ENCODE measurements at places on chromosomes 13 and 19.

GRCh38 chr13:31923134-31923763 lies 108.3 kb upstream of the FRY start:
- no peak for DNase-seq

- no peak for DNase-seq
These were observed 19.4 kb downstream of the EPS15L1 start for GRCh38 chr19:16452325-16452724.

DNA sequence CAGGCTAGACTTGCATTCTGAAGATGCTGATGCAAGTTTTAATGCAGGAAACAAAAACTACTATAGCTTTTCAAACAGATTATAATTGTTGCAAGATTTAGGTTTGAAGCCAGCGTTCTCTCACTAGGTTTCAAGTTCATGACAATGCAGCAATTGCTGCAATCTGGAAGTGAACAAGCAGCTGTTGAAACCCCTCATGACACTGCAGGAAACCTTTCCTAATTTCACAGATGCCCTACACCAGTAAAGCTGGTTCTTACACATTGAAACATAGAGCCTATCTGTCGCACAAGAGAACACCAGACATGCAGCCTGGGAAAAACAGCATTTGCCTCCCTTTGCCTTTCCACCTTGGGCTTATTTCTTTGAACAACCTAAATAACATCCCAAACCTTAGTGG lies 1737.2 kb upstream of the MIR17HG start:
- no peak for DNase-seq

DNA sequence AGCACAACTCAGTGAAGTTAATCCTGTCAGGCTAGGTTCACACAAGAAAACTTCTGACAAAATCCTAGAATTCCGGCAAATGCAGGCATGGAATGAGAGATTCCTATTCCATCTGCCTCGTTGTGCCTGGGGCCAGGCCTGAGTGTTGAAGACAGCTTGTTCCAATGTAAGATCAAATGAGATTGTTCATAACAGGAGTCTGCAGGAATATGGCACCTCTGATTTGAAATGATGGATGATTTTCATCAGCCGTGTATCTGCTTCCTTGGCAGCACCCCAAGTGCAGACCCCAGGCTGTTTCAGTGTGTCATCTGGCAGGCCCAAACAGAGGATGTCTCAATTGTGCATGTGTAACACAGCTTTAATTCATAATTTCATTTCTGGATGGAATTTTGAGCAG lies 35.3 kb upstream of the SACS start:
- DNase-seq, result no peak

DNA sequence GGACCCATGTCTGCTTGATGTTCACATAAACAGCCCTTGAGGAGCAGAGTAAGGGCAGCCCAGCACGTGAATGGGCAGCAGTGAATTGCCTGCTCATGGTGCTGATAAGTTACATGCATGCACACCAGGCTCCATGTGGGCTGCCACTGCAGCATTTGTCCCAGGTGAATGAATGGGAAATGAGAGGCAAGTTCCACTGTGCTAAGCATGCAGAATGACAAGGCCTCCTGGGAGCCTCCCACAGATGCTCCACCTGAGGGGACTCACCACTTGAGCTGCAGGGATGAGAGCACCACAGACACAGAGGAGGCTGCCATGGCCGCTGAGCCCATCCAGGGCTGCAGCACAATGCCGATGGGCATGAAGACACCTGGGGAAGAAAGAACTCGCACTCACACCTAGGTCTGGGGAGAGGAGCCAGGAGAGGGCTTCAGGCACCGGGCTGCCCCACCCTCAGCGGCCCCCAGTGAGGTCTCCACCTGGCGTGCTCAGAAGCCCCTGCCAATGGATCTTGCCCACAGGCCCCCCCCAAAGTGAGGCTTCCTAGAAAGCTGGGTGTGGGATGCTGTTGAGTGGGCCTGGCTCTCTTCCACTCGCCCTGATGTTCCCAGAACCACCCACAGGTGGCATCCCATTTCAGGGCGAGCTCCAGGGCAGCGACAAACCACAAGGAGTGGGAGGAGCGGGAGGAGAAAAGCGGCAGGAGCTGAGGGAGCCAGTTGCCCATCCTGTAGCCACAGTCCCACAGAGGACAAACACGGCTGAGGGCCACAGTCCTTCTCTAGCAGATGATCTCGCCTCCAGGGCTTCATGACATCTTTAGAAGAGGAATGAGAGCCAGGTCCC lies 73.8 kb downstream of the CCDC70 start:
- DNase-seq, result no peak

GRCh38 chr19:46985542-46986415 lies 33.9 kb upstream of the NPAS1 start:
- no peak for DNase-seq

DNA sequence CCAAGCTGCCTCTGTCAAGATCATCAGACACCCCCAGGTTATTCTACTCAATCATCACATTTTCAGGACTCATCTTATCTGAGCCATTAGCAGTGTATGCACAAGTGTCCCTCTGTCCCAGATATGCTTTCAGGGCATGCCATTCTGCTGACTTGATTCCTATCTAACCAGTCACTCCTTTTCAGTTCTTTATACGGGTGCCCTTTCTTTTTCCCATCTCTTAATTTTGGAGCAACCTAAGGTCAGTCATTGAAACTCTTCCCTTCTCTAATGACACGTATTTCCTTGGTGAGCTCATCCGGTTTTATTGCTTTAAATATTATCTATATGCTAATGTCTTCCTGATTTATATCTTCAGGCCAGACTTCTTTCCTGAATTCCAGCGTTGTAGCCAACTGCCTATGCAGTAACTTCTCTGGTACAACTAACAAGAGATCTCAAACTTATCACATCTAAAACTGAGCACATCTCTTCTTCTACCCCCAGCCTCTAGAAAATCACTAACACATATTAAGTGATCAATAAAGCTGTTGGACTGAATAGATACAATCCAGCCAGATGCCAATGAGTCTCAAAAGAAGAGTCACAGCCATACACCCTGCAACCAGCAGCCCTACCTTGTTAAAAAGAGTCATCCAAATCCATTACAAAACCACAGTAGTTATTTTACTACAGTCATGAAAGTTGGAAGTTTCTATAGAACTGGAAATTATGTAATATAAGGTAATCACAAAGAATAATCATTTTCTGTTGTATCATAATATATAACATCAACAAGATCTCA lies 58.8 kb downstream of the DCLK1 start:
- no peak for DNase-seq

GRCh38 chr19:42066075-42066754 lies 3.8 kb downstream of the GRIK5 start:
- DNase-seq, result no peak

- DNase-seq, result no peak
These were observed 28.4 kb upstream of the ZNF681 start for GRCh38 chr19:23787106-23787505.

DNA sequence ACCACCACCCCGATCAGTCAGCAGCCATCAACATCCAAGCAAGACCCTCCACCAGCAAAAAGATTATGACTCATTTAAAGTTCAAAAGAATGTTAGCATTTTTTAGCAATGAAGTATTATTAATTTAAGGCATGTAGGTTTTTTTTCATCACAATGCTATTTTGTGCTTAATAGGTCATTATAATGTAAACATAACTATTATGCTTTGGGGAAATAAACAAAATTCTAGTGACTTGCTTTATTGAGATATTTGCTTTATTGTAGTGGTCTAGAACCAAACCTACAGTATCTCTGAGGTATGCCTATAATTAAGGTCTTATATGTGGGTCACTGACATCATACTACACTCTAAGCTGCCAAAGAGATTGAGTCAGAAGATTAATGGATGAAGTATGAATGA lies 20.0 kb downstream of the KLF12 start:
- no peak for DNase-seq

GRCh38 chr13:41765813-41766212 lies 195.1 kb downstream of the VWA8 start:
- no peak for DNase-seq

GRCh38 chr19:33168528-33168927 lies 25.6 kb upstream of the LRP3 start:
- DNase-seq, result no peak

GRCh38 chr19:18450931-18451836 lies 13.3 kb upstream of the ISYNA1 start:
- peak; percentile 94 for DNase-seq

GRCh38 chr13:50724913-50725312 lies 118.6 kb downstream of the DLEU7 start:
- no peak for DNase-seq

GRCh38 chr13:22232186-22232585 lies 561.3 kb downstream of the FGF9 start:
- DNase-seq, result no peak

DNA sequence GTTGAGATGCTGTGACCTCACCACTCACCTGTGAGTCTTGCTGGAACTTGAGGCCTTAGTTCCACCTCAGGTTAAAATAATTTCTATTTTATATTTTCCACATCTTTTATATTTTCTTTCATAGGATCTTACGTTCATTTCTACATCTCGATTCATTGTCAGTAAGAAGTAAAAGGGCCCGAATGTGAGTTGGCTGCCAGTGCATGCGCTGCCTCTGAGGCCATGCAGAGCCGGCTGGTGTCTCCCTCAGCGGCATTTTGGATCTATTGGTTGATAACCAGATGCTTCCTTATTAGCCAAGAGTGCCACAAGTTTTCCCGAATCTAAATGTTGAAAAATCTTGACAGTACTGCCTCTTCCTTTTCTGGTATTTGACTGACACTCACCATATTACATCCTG lies 347.3 kb downstream of the TEX29 start:
- DNase-seq, result no peak

DNA sequence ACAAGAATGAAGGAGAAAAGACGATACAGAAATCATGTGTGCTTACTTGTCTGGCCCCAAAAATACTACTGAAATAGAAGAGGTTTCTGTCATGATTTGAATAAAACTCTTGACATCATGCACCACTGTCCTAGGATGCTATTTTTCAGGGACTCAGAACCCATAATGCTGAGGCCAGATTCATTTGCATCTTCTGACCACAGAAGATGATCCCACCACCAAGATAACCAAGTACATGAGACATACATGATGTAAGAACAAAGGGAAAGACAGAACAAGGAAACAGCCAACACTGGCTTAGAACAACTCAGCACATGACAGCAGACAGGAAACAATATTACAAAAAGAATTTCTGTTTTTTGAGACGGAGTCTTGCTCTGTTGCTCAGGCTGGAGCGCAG lies 2.5 kb downstream of the ZNF552 start:
- peak; percentile 55 for DNase-seq

DNA sequence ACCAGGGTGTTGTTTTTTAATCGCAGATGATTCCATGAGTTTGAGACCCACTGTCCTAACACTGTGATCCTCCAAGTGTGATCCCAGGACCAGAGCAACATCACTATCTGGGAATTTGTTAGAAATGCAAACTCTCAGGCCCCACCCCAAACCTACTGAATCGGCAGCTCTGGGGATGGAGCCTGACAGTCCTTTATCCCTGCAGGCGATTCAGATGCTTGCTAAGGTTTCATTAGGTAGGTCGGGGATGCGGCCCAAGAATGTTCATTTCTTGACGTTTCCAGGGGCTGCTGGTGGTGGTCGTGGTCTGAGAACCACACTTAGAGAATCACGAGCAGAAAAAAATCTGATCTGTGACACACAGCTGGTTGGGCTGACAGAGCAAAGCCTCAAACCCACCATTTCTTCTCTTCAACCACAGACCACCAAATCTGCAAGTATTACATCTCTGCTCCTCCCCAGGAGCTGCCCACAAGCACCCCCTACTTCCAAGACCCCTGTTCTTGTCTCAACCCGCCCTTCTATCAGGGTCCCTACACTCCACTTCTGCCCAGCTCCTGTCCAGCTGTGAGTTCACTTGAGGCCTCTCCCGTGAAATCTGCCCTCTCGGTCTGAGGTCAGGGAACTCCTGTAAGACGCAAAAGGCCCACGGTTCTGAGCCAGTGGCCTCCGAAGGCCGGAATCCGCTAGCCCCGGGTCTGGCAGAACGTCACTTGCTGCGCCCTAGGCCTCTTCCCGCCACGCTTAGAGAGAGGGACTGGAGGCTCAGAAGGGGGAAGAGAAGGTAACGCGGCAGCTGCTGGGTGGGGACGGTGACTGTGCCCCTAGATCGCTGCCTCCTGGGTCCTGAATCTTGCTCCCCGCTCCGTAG lies 1.1 kb upstream of the FARP1 start:
- DNase-seq, result peak; percentile 31

GRCh38 chr19:41192574-41193429 lies at the start of gene CYP2S1:
CYP2S1 (plus strand) TSS chr19:41193219; CDS start chr19:41193265, 46 bp downstream.
- DNase-seq, result no peak

- peak; percentile 56 for DNase-seq
These were observed 689 bp downstream of the ING1 start for GRCh38 chr13:110713981-110714796.

DNA sequence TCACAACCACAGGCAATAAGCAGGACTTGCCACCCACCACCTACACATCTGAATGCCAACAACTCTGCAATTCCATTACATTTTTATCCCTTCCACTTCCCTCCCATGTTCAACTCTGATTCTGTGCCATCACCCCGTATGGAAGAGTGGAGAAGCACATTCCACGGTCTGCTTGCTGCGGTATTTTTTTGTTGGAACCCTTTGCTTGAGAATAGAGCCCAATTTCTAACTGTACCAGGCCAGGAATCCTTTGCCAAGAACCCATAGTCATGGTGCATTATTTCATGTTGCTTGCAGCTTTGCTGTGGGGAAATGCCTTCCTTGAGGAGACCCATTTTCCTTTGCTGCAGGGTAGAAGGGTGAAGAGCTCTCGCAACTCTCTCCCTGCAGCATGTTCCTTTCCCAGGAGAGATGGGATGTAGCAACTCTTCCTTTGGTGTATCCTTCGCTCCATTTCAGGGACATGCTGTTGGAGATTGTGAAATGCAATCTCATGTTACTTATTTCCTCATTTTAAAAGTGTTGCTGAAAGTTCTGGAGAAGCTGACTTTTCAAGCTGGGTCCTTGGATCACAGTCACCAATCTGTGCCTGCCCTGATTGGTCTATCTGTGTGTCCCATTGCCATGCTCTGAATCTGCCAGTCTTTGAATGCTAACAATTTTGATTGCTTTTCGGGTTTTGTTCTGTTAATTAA lies 69.8 kb upstream of the STARD13 start:
- DNase-seq, result no peak

DNA sequence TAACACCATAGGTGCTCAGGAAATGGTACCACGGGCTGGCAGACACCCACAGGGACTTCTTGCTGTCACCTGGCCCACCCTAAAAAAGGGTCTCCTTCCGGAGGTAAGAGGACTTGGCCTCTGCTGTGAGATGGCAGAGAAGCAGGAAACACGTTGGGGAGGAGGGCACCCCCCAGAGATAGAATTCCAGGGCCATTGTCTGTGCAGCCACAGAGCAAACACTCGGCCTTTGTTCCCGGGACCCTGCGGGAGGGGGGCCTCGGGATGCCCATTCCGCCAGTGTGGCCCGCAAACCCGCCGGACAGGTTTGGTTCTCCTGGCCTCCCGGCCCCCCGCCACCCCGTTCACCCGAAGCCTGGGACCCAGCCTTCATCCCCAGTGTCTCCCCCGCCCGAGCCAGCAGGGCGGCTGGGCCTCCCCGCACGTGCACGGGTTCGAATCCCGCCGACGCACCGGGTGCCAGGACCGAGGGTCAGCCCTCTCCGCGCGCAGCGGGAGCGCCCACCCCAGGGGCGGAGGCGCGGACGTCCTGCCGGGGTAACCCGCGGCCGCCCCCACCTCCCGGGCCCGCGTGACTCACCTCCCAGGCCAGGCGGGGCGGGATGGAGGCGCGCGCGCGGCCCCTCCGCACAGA lies 714 bp downstream of the PLPP2 start:
- peak; percentile 47 for DNase-seq

Data from GM13976 (cell line).